ENCODE measurements at places on chromosomes 5 and 9.

GRCh38 chr5:66324357-66324756, 180.3 kb downstream of the SREK1 start:
- DNase-seq: no peak
- no peaks in the 10 kb centered on the region for H3K4me1 ChIP-seq
- H3K4me3 ChIP-seq: no peak overlapping the region
- no peaks in the 10 kb centered on the region for H3K27me3 ChIP-seq

- no peaks in the 10 kb centered on the region for H3K36me3 ChIP-seq
- no peak overlapping the region for H3K27ac ChIP-seq
- H3K4me3 ChIP-seq: no peak overlapping the region
Observed at GRCh38 chr5:150119421-150120061, 33.2 kb upstream of the CSF1R start.

- H3K36me3 ChIP-seq: no peaks in the 10 kb centered on the region
- no peaks in the 10 kb centered on the region for H3K4me1 ChIP-seq
- no peak for DNase-seq
- no peak overlapping the region for H3K4me3 ChIP-seq
- H3K27me3 ChIP-seq: peaks cover 7% of the 10 kb centered on the region
- no peak overlapping the region for H3K27ac ChIP-seq
Observed at GRCh38 chr5:169331292-169331852, 30.4 kb upstream of the SLIT3 start.

DNA sequence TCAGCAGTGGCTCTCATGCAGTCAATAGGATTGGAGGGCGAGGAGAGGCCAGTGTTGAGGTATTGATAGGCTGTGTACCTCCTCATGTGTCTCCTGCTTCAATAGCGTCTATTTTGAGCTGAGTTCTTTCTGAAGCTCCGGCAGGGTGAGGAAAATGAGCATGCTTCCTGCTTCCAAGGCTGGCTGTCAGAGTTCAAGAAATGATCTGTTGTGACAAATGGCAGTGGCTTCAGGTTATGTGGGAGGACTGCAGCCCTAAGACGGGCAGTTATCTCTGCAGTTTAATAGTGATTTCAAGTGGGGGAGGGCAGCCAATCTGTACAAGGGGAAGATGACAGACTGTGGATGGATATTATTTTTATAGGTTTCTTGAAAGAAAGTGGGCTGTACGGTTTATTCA, 54.0 kb upstream of the CXCL14 start:
- H3K4me3 ChIP-seq: no peak overlapping the region
- no peak overlapping the region for H3K27ac ChIP-seq
- no peaks in the 10 kb centered on the region for H3K36me3 ChIP-seq
- H3K27me3 ChIP-seq: no peaks in the 10 kb centered on the region
- no peaks in the 10 kb centered on the region for H3K4me1 ChIP-seq

GRCh38 chr5:155728857-155729683, 597.9 kb upstream of the SGCD start:
- H3K4me1 ChIP-seq: no peaks in the 10 kb centered on the region
- H3K4me3 ChIP-seq: no peak overlapping the region
- no peaks in the 10 kb centered on the region for H3K36me3 ChIP-seq
- no peak overlapping the region for H3K27ac ChIP-seq
- H3K27me3 ChIP-seq: peaks cover 24% of the 10 kb centered on the region
- DNase-seq: no peak

- no peaks in the 10 kb centered on the region for H3K4me1 ChIP-seq
- no peaks in the 10 kb centered on the region for H3K27me3 ChIP-seq
- no peak overlapping the region for H3K27ac ChIP-seq
- H3K36me3 ChIP-seq: no peaks in the 10 kb centered on the region
- DNase-seq: no peak
- H3K4me3 ChIP-seq: no peak overlapping the region
Observed at GRCh38 chr5:63953217-63953616, 9.0 kb downstream of the HTR1A start.

GRCh38 chr9:97311798-97312500, 4.5 kb downstream of the CCDC180 start:
- peaks cover 39% of the 10 kb centered on the region for H3K36me3 ChIP-seq
- no peak overlapping the region for H3K4me3 ChIP-seq
- DNase-seq: no peak
- no peak overlapping the region for H3K27ac ChIP-seq

GRCh38 chr5:107796797-107797196, 126.1 kb upstream of the EFNA5 start:
- H3K27me3 ChIP-seq: no peaks in the 10 kb centered on the region
- H3K36me3 ChIP-seq: no peaks in the 10 kb centered on the region
- no peak overlapping the region for H3K27ac ChIP-seq
- H3K4me1 ChIP-seq: peaks cover 10% of the 10 kb centered on the region

- no peak overlapping the region for H3K27ac ChIP-seq
- peak overlapping the region; percentile 15 for H3K4me3 ChIP-seq
- H3K36me3 ChIP-seq: no peaks in the 10 kb centered on the region
- DNase-seq: peak; percentile 3
Observed at GRCh38 chr9:3181049-3181953, 337.4 kb upstream of the PUM3 start.

- H3K36me3 ChIP-seq: no peaks in the 10 kb centered on the region
- no peak for DNase-seq
- no peak overlapping the region for H3K4me3 ChIP-seq
- H3K27ac ChIP-seq: no peak overlapping the region
Observed at GRCh38 chr5:125357660-125358059, 611.2 kb upstream of the ZNF608 start.

DNA sequence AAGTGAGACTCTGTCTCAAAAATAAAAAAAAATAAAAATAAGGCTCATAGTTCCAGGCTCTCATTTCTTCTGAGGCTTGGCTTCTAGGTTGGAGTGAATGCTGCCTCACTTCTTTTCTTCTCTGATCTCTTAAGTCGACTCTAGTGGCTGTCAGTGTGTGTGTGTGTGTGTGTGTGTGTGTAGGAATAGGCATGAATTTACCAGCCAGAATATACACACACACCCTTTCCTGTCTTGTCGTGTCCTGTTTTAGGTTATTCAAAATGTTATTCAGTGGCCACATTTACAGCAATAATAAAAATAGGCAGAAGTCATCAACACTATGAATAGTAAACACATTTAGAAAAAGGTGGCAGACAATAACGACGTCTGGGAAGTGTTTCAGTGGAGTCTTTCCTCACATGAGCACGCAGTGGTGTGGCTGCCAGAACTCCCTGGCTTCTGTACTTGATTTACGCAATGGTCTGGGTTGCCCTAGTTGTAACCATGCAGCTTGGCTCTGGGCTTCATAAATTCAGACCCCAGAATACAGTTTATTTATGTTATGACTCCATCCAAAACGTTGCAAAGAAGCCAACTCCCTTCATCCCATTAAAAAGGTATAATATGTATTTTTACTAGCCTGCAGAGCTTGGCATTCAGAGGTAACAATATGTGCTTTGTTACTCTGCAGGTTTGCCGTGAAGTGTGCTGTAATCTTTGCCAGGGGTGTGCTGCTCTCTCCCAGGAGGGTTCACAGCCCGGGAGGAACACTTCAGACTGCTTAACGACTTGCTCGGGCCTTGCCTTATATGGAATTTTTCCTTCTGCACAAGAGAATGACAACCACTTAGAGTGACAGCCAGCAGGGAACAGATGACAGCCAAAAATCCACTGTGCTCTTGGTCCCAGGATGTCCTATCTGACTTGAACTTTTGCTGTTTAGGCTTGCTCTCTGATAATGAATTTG, 34.4 kb upstream of the PALM2AKAP2 start:
- H3K27me3 ChIP-seq: no peaks in the 10 kb centered on the region
- no peak overlapping the region for H3K27ac ChIP-seq
- DNase-seq: no peak
- H3K36me3 ChIP-seq: no peaks in the 10 kb centered on the region
- no peak overlapping the region for H3K4me3 ChIP-seq
- no peaks in the 10 kb centered on the region for H3K4me1 ChIP-seq

GRCh38 chr5:151779531-151780125, 7.9 kb downstream of the G3BP1 start:
- no peak overlapping the region for H3K4me3 ChIP-seq
- H3K36me3 ChIP-seq: no peaks in the 10 kb centered on the region
- H3K4me1 ChIP-seq: peaks cover 23% of the 10 kb centered on the region

DNA sequence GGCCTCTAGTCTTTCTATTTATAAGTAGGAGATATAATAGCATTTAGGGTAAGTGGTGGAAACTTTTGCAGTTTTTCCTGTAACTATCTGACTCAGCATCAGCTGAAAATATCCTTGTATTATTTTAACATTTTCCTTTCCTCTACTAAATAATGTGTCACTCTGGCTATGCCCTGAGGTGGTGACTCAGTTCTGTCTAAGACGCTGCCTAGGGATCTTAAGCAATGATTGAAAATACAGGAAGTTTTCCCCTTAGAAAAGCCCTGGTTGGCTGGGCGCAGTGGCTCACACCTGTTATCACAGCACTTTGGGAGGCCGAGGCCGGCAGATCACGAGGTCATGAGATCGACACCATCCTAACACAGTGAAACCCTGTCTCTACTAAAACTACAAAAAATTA, 9.3 kb upstream of the EDIL3 start:
- no peak overlapping the region for H3K27ac ChIP-seq
- H3K4me1 ChIP-seq: no peaks in the 10 kb centered on the region
- no peaks in the 10 kb centered on the region for H3K27me3 ChIP-seq
- H3K4me3 ChIP-seq: no peak overlapping the region
- no peaks in the 10 kb centered on the region for H3K36me3 ChIP-seq

GRCh38 chr9:127223266-127223665, 41.3 kb upstream of the GARNL3 start:
- H3K36me3 ChIP-seq: no peaks in the 10 kb centered on the region
- H3K4me3 ChIP-seq: no peak overlapping the region
- H3K27me3 ChIP-seq: peaks cover 7% of the 10 kb centered on the region

DNA sequence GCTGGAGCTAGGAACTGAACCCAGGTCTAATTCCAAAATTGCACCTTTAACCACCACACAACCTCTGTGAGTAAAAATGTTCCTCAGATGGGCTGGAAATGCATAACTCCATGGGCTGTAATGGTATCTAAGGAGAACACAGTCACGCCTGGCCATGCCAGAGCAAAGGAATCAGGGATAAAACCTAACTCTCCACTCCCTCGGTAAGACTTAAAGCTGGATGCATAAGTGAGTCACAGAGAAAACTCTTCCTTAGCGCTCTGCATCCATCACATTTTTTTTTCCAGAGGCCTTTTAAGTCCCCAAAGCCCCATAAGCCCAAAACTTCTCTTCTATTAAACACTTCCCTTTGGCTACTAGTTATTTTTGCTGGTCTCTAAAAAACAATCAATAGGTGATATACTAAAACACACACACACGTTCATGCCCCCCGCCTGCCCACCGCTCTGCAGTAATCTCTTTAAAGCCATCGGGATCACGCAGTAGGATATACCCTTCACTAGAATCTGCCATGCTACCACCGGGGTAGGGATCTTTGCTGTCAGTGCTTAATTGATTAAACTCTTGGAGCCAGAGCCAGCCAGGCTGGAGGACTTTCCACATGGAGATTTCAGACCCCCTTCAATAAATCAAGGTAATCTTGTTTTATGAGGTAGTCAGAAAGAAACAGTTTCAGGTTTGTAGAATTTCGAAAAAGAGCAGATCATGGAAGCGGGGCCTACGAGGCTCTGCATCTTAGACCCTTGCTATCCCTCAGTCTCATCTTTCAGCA, 212.9 kb downstream of the MAPKAP1 start:
- H3K4me1 ChIP-seq: no peaks in the 10 kb centered on the region
- no peak for DNase-seq
- H3K4me3 ChIP-seq: no peak overlapping the region
- H3K27ac ChIP-seq: no peak overlapping the region

GRCh38 chr5:29382780-29383179, 1810.7 kb upstream of the CDH6 start:
- no peak for DNase-seq
- no peaks in the 10 kb centered on the region for H3K4me1 ChIP-seq
- H3K27me3 ChIP-seq: no peaks in the 10 kb centered on the region
- no peak overlapping the region for H3K4me3 ChIP-seq
- no peak overlapping the region for H3K27ac ChIP-seq

DNA sequence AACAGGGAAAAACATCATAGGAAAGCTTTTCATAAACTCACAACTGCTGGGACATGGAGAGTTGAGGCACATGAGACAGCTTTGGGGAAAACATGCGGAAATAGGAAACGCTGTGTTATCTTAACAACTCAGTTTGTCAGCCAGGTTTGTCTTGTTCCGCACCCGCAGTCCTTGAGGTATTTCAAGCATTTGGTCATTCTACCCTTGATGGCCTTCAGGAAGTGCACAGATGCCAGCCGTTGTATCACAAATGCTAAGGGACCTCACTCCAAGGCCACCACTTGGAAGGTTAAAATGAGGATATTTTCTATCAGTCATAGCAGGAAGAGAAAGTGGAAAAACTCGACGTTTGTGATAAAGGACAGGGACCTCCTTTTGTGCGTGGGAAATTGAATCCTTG, 83.8 kb downstream of the TRIO start:
- H3K27me3 ChIP-seq: peaks cover 5% of the 10 kb centered on the region
- no peaks in the 10 kb centered on the region for H3K36me3 ChIP-seq
- H3K4me3 ChIP-seq: no peak overlapping the region
- H3K4me1 ChIP-seq: peaks cover 13% of the 10 kb centered on the region
- H3K27ac ChIP-seq: no peak overlapping the region

GRCh38 chr5:76805821-76806505, 12.9 kb upstream of the F2RL1 start:
- H3K27me3 ChIP-seq: peaks cover 5% of the 10 kb centered on the region
- DNase-seq: no peak
- no peak overlapping the region for H3K4me3 ChIP-seq
- H3K36me3 ChIP-seq: no peaks in the 10 kb centered on the region
- no peaks in the 10 kb centered on the region for H3K4me1 ChIP-seq

- H3K4me1 ChIP-seq: no peaks in the 10 kb centered on the region
- no peak for DNase-seq
- no peaks in the 10 kb centered on the region for H3K27me3 ChIP-seq
- H3K27ac ChIP-seq: no peak overlapping the region
- no peaks in the 10 kb centered on the region for H3K36me3 ChIP-seq
- no peak overlapping the region for H3K4me3 ChIP-seq
Observed at GRCh38 chr5:102306121-102306520, 10.0 kb upstream of the SLCO4C1 start.

All from T-cell (primary cell).